ENCODE measurements at places on chromosomes 5 and 9.

DNA sequence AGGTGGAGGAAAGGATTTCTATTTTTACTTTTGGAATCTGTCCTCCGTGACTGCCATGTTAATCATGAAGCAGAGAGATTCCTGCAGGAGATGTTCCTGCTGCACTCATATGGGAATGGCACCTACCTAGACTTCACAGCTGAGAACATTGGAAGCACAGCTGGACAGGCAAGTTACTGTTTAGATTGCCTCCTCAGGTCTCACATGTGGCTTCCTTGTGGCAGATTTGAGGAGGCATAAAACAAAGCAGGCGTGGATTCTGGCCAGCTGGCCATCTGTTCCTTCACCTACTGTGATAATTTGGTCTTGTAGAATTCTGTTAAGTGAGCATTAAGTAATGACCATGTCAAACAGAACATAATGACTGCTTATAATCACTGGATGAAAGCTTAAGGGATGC lies 193.4 kb downstream of the EDIL3 start:
- DNase-seq, result no peak

- DNase-seq, result no peak
Observed at GRCh38 chr5:160237571-160238093, 8.3 kb downstream of the FABP6 start.

- DNase-seq, result no peak
Observed at GRCh38 chr9:131030239-131031004, 21.4 kb downstream of the LAMC3 start.

DNA sequence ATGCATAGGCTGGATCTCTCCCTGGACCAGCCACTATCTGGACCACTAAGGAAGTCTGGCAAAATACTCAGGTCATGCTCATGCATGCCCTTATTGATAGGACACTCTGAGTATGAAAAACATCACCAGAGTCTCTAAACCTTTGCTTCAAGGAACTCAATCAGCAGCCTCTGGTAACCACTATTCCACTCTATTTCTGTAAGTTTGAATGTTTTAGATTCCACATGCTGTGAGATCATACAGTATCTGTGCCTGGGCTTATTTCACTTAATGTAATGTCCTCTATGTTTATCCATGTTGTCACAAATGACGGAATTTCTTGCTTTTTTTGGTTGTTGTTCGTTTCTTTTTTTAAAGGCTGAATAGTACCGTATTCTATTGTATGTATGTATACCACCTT lies 68.3 kb downstream of the TARS1 start:
- DNase-seq, result no peak

DNA sequence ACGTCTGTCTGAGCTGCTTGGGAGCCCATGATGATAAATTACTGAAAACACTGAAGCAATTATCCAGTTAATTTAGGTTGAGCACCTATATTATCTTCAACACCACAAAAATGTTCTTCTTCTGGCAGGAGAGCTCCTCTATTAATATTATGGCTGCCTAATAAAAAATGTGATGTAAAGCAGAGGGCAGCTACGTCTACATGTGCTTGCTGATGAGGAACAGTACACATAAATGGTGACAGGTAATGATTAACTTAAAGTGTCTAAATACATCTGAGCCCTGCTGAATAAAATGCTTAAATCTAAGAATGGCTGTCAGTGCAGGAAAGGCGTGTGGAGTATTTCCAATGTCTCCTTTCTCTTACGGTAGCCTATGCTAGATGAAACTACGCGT lies 131.3 kb upstream of the NR3C1 start:
- no peak for DNase-seq
